Fibroblast of skin of right quadriceps (primary cell): ENCODE measurements at places on chromosomes 5 and 9.

DNA sequence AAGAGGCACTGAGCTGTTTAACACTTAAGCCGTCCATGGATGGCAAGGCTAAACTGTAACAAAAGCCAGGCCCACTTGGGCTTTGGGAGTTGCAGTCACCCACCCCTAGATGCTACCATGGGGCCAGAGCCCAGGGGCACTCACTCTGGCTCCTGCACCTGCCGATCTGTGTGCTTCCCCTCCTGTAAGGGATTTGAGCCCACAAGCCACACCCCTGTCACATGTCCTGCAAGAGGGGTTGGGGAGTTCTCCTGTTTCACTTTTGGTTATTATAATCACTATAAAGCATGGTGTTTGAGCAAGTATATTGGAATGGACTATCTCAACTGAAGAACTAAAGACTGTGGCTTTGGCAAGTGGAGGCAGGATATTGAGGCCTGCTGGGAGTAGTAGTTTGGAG is 14.0 kb upstream of the GPR151 start:
- DNase-seq, result no peak

DNA sequence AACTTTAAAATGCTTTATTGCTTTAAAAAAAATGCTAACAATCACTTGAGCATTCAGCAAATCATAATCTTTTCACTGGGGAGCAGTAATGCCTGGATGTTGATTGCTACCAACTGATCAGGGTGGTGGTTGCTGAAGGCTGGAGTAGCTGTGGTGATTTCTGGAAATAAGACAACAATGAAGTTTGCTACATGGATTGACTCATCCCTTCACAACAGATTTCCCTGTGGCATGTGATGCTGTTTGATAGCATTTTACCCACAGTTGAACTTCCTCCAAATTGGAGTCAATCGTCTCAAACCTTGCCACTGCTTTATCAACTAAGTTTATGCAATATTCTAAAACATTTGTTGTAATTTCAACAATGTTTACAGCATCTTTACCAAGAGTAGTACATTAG is 83.3 kb downstream of the MLLT3 start:
- DNase-seq, result no peak

DNA sequence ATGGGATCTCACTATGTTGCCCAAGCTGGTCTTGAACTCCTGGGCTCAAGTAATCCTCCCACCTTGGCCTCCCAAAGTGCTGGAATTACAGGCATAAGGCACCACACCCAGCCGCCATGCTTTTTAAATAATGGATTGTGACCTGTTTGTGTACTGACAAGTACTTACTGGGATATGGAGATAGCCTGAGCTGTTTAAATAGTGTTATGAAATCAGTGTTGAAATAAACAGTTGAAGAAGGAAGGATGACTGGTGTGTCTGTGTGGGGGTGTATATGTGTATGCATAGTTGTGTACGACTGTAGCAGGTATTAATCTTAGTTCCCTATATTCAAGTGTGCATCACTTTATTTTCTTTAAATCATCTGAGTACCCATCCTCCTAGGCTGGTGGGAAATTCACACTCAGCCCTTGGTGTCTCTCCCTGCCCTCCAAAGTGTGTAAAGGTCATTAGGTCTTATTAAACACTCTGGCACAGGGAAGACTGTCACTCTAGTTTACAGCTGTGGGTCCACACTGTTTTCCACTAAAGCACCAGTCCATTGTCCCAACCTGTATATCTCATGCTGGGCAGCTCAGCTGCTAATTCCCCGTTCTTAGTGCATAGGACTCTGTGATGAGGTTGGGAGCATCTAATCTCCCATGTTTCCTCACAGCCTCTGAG is 91.0 kb downstream of the SNX18 start:
- no peak for DNase-seq

- DNase-seq, result no peak
These were observed 182.0 kb downstream of the MUSK start for GRCh38 chr9:110850401-110851135.

- DNase-seq, result no peak
These were observed 87.1 kb downstream of the OSMR start for GRCh38 chr5:38932854-38933408.

- peak; percentile 39 for DNase-seq
These were observed 70.4 kb upstream of the PSD2 start for GRCh38 chr5:139725073-139725830.

- DNase-seq, result no peak
These were observed 58.2 kb downstream of the PRDM6 start for GRCh38 chr5:123147128-123147715.

DNA sequence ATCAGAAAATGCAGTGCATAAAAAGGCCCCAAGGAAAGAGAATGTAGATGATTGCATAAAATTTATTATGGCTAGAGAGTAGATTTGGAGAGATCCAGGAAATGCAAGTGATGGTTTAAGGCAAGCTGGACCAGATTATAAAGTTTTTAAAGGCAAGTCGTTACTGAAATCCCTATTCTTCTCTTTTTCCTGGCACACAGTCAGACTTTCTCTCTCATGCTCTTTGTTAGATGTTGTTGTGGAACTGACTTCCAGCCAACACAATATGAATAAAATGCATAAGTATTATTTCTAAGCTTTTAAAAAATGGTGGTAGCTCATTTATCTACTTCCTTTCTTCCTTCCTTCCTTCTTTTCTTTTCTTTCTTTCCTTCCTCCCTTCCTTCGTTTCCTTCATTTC is 1085.4 kb upstream of the CDH6 start:
- no peak for DNase-seq

- DNase-seq, result peak; percentile 88
These were observed 28.0 kb upstream of the DAP start for GRCh38 chr5:10789021-10789420.
